ENCODE measurements at places on chromosomes 7 and 10. TPM values are rescaled to one million over a fixed set of nuclear protein-coding genes. Genes with fewer than 3 reads are reported as not detected.

The ZPBP gene
- polyA plus RNA-seq, result not detected

GRCh38 chr7:119065966-119066365 lies 841.5 kb downstream of the ANKRD7 start:
- no peak for DNase-seq

DNA sequence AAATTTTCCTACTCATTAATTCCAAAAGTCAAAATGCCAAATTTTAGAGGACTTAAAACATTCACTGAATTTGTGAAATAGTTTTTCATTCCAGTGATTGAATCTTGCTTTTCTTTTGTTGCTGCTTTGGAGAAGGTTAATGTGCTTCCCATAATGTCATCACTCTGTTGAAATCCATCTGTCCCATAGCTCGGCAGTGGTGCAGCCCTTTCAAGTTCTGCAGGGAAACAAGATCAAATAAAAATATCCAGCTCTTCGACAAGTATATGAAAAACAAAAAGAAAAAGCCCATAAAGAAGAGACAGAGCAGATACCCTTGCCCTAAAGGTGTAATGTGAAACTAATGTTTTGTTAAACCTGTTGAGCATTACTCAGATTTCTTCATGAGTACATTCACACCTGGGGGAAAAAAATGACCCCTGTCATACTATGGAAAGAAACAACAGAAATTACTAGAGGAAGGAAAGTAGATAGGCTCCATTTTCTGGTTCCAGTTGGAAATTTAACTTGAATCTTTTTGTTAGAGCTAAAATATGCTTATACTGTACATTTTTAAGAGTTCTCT lies 35.1 kb downstream of the AGR3 start:
- no peak for DNase-seq

GRCh38 chr10:33067917-33068316 lies 109.9 kb upstream of the ITGB1 start:
- no peak for DNase-seq

The SYT15B gene
- polyA plus RNA-seq, result not detected

DNA sequence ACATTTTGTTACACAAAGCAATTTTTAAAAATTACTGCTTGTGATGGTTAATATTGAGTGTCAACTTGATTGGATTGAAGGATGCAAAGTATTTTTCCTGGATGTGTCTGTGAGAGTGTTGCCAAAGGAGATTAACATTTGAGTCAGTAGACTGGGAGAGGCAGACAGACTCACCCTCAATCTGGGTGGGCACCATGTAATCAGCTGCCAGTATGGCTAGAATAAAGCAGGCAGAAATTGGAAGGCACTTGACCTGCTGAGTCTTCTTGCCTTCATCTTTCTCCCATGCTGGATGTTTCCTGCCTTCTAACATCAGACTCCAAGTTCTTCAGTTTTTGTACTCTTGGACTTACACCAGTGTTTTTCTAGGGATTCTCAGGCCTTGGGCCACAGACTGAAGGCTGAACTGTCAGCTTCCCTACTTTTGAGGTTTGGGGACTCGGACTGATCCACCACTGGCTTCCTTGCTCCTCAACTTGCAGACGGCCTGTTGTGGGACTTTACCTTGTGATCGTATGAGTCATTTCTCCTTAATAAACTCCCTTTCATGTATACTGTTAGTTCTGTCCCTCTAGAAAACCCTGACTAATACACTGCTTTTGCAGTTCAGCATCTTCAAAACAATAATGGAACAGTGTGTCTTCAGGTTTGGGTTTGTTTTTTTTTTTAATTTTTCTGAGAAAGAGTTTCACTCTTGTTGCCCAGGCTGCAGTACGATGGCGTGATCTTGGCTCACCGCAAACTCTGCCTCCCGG lies 244.1 kb upstream of the SEMA3C start:
- DNase-seq, result no peak

The HKDC1 gene
- not detected for polyA plus RNA-seq

DNA sequence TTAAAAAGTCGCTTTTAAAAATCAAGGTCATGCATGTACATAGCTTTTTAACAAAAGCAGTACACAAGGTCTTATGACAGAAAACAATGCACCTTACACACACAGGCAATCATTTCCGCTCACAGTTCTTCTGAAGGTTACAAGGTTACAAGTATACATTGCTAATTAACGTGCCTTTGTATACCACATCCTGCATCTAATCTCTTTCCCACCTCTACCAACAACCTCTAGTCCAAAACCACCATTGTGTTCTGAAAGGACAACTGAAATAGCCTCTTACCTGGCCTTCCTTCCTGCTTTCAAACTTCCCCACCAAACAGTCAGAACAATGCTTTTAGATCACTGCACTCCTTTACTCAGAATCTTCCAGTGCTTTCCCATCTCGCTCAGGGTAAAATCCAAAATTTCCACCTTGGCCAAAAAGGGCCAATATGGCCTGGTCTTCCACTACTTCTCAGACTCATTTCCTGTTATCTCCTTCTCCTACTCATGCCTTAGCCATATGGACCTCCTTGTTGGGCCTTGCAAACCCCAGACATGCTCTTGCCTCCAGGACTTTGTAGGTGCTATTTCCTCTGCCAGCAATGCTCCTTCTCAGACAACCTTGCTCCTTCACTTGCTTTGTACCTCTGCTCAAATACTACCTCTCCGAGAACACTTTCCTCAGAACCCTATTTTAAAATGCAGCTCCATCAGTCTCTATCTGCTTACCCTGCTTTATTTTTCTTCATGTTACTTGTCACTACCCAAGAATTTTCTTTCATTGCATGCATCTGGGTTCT lies 205.4 kb downstream of the DNAJC1 start:
- peak; percentile 32 for DNase-seq

The CTAGE8 gene
- polyA plus RNA-seq, result not detected

DNA sequence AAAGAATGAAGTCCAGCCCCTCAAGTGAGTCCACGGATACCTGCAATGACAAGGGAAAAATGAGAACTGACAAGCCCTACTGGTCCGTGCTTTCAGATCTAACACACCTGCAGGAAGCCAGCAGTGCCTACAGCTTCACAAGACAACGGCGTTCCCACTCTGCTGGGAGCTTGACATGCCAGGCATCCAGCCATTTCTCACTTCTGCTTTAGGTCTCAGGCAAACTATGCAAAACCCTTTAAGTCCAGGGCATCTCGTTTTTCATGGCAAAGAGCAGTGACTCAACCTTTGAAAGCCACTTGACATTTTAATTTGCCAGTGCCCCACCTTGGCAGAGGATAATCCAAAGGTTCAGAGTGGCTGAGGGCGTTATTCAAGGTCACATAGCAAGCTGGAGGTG lies 49.1 kb upstream of the GPAM start:
- no peak for DNase-seq

The JCAD gene
- not detected for polyA plus RNA-seq

DNA sequence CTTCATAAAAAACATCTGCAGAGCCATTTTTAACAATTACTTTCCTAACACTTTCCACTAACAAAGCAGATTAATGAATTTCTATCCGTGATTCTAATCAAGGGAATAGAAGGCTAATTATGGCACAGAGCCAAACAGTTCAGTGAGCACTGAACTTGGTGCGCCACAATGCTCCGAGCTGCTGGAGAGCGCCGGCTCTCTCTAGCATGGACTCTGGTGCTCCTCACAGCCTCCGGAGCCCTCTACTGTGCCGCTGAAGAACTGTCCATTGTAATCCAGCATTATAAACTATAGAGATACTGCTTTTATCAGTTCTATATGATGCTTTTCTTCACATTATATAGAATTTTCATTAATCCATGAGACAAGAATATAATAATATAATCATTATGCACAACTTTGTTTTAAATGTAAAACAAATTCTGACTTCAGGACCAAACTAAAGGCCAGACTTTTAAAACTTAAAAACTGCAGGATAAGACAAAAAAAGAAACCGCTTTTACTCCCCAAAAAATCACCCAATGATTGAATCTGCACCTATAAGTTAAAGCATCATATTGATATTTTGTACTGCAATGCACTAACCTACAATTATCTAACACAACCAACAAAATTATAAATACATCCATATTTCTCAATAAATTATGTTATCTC lies 123.6 kb downstream of the RNF32 start:
- DNase-seq, result no peak

DNA sequence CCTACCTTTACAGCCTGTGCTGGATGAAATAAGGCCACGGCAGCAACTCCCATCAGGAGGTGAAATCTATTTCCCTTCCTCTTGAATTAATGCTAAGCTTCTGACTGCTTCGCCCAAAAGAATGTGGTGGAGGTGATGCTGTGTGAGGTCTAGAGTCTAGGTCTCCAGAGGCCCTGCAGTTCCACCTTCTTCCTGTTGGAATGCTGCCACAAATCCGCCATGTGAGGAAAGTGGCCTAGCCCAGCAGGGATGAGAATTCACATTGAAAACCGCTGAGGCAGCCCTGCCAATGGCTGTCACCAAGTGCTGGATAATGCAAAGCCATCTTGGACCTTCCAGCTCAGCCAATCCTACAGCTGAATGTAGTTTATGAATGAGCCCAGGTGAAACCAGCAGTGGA lies 28.0 kb downstream of the RHOBTB1 start:
- DNase-seq, result no peak

GRCh38 chr7:133099633-133100286 lies 17.9 kb upstream of the CHCHD3 start:
- DNase-seq, result no peak

DNA sequence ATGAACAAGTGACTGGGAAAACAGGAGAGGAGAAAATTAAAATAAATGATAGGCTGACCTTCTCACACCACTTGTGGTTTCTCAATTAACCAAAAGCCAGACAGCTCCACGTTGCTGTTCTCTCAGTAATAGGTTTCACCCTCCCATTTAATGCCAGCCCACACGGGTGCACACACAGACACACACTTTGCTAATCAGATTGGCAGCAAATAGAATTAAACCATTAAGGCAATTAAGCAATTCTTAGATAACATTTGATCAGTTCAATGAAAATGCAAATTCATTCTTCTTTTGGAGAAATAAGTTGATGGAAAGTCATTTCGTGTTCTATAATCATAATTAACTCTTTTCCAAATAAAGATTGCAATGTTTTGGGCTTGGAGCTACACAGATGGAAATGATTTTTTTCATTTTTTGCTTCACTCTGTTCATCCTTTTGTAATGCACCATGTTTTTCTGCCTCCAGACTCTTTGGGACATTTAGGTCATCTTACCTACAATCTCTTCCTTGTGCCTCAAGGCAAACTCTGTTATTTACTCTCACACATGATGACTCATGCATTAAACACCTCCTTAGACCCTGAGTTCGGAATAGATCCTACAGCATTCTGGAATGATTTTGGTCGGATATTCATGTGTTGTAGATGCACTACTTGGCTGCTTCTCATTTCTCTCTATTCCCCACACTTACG lies 700.7 kb downstream of the AUTS2 start:
- no peak for DNase-seq

- DNase-seq, result no peak
Observed at GRCh38 chr7:123828805-123829204, 16.2 kb upstream of the HYAL4 start.

The ASIC3 gene
- not detected for polyA plus RNA-seq

DNA sequence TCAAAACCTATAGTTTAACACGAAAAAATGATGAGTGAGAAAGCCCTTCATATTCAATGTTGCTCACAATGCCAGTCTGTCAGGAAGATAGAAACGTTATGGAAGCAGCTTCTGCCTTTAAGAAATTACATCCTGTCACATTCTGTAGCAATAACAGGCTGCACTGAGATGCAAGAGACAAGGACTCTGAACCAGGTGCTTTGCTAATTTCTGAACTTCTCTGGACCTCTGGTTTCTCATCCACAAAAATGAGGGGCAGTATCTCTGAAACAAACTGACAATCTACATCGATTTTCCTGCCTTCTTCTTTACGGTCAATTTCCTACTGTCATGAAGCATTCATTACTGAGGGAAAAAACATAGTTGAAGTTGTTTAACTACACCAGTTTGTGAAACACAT lies 234.0 kb downstream of the SNX13 start:
- DNase-seq, result no peak

The AGBL3 gene
- polyA plus RNA-seq, result 0.43 TPM

DNA sequence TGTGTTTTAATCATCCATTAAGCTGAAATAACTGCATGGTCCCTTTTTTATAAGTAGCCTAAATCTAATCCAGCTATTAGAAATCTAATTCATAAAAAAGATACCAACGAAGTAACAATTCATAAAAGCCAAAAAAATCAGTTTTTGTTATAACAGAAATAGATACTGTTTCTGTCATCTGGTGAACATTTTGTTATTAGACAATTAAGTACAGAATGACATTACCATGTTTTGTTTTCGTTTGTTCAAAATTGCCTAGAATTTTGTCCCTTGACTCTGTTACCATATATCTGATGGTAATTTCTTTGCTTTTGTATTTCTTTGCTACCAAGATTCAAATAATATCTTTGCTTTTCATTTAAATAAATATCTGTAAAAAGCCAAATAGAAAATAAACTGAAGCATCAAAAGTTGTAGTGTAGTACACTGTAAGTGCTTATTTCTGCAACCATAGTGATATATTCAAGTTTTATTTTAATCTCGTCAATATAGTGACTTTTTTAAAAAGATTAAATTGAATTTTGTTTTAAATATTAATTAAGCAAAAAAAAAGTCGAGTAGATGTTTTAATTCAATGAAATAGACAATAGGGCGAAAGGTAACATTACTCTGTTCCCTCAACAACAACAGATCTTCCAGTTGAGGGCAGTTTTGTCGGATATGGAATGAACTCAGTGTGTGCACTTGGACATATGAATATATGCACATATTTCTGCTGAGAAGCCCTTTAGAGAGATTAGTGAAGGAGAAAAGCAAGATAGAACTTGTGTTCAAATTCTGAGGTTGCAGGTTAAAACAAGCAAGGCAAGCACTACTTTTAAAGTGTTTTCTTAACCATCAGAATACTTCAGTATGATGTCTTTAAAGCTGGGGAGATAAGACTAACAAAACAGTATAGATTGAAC lies 7.9 kb upstream of the IGF2BP3 start:
- DNase-seq, result no peak

The MYOZ1 gene
- polyA plus RNA-seq, result not detected

The SDK1 gene
- polyA plus RNA-seq, result not detected
